ENCODE measurements at places on chromosomes 7 and 10.

DNA sequence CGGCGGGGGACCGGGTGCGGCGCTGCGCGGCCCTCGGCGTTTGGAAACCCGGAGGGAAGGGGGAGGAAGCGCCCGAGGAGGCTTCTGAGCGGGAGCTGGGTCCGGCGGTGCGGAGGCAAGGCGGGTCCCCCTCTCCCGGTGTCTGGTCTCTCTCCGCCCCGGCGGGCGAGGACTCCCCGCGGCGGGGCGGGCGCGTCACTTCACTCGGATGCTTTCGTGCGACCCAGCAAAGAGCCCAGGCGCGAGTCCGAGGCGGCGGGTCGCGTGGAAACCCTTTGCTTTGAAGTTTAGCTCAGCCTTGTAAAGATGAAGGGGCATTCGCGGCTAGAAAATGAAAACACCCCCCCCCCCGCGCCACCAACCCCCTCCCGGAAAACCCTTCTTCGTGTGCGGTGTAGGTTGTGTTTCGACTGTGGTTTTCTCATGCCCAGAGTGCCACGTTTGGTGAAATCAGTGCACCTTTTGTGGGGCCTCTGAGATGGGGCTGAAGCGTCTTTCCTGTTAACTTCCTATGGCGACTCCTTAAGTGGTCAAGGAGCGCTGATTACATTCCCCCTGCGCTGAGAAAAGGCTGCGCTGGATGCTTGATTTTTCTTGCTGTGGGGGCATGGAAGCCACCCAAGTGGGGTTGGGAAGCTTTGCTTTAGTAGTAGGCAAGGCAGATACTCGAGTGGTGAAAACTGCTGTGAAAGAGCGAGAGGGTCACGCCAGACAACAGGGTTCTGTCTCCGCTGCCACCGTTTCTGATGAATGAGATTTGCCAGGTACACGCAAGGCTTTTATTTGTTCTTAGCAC, 876 bp downstream of the GNAI1 start:
- DNase-seq: no peak

- no peak for DNase-seq
Measured at GRCh38 chr10:24468281-24468751, 255.4 kb downstream of the ARHGAP21 start.

DNA sequence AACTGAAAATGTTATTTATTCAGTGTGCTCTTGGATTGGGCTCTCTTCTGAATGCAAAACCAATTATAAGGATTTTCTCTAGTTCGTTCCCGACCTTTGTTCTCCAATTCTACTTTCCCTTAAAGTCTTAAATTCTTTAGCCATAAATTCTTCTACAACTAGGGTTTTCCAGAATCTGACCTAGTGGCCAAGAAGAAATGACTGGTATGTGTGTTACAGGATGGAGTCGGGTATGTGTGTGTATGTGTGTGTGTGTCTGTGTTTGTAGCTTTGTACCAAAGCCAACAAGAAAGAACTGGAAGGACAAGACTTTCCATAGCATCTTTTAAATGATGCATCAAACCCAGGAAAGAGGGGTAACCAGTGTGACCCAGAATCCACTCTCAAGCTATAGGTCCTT, 25.8 kb upstream of the LEP start:
- DNase-seq: no peak

- no peak for DNase-seq
Measured at GRCh38 chr7:157974678-157975230, 612.9 kb downstream of the PTPRN2 start.

DNA sequence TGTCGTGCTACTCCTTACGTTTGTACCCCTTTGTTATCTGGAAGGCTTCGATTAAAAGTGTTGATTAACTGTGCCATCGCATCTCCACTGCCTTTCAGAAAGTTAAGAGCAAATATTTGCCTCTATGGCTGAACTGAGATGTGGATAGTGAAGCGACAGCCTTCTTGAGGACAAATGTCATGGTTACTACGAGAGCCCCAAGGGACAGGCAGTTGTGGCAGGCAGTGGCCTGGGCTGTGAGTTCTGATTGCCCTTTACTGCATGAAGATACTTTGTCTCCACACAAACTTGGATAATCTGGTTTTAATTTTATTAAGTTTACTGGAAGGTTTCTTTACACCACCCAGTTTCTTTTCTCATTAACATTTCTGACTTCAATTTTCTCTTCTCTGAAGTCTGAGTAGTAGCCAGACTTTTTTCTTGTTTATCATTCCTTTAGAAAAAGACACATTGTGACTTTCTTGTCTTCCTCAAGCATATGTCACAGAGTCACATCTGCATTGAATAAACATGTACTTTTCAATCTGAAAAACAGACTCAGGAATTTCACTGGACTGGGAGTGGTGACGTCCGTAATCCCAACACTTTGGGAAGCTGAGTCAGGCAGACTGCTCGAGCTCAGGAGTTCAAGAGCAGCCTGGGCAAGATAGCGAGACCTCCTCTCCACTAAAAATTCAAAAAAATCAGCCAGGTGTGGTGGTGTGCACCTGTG, 1.5 kb downstream of the TAS2R41 start:
- no peak for DNase-seq

- DNase-seq: no peak
Measured at GRCh38 chr7:50505553-50506210, 55.5 kb upstream of the FIGNL1 start.

GRCh38 chr10:115514895-115515294, 421.7 kb downstream of the ATRNL1 start:
- DNase-seq: no peak

- DNase-seq: no peak
Measured at GRCh38 chr7:135682191-135682590, 19.9 kb downstream of the STMP1 start.

GRCh38 chr7:99380032-99380822, 5.7 kb downstream of the ARPC1B start:
- DNase-seq: peak; percentile 72

DNA sequence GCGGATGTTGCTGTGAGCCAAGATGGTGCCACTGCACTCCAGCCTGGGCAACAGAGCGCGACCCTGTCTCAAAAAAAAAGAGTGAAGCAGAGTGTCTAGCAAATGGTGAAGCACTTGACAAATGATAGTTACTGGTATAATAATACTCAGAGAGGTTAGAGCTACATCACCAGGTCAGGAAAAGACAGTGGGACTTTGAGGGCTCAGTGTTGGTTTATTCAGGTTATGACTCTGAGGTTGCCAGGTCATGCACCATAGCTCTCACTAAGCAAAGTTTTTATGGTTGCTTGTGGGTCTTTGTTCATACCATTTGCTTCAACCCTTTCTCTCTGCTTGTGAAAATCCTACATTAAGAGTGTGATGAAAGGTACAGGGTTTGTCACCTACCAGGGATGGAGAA, 13.6 kb downstream of the MRPS33 start:
- DNase-seq: no peak

- DNase-seq: no peak
Measured at GRCh38 chr10:63767138-63767801, 246.1 kb downstream of the REEP3 start.

- no peak for DNase-seq
Measured at GRCh38 chr7:134435161-134435920, 23.6 kb downstream of the AKR1B1 start.

DNA sequence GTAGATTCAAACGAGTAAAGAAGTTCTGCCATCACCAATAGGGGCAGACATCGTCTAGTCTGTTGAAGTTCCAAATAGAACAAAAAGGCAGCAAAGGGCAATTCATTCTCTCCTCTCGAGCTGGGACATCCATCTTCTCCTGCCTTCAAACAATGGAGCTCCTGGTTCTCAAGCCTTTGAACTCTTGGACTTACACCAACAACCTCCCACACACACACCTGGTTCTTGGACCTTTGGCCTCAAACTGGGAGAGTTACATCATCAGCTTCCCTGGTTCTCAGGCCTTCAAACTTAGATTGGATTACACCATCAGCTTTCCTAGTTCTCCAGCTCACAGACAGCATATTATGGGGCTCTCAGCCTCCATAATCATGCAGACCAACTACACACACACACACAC, 9.8 kb upstream of the GIMAP5 start:
- DNase-seq: no peak

GRCh38 chr10:5549462-5550249, 24.9 kb downstream of the CALML3 start:
- no peak for DNase-seq

Measured in CD4-positive, alpha-beta T cell treated with Interferon gamma for 1 hour (primary cell).